Vagina (tissue), 2 donors: ENCODE measurements at places on chromosomes 16 and 17. TPM values are rescaled to one million over a fixed set of nuclear protein-coding genes. Genes with fewer than 3 reads are reported as not detected.

- no peak for DNase-seq
Measured at GRCh38 chr16:67673712-67674580, 7.3 kb downstream of the C16orf86 start.

DNA sequence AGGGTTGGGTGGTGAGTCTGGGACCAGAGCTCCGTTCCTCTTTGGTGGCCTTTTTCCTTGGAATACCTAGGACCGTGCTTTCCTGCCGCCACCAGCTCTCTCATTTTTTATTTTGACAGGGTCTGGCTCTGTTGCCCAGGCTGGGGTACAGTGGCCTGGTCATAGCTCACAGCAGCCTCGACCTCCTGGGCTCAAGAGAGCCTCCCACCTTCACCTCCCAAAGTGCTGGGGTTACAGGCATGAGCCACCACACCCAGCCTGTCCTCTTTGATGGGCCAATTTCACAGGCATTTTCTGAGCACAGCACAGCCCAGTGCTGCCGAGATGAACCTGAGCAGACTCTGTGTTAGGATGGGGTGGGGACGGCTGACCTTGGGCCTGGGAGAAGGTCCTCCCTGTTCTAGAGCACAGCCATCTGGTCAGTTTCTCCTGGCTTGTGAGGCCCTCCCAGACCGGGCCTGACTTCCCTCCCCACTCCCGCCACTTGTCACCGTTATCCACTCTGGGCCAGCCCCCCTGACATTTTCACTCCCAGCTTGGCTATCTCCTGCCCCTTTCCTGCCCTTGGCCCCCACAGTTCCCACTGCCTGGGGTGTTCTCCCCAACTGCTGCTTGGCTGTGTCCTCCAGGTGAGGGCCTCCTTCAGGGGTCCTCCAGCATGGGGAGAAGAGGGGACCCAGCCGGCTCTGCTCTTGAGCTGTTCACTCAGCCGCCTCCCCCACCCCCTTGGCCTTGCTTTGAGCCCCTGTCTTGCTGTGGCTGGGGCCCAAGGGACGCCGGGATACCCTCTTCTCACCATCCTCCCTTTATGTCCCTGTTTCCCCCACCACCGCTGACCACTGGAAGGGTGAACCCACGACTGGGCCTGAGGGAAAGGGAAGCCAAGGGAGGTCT lies 5.0 kb downstream of the ADCY7 start:
- DNase-seq, result no peak

- no peak for DNase-seq
Measured at GRCh38 chr16:28496844-28497243, 2.4 kb downstream of the APOBR start.

GRCh38 chr17:49637050-49637449 lies 40.8 kb downstream of the SPOP start:
- no peak for DNase-seq

GRCh38 chr17:2123375-2124251 lies 68.7 kb downstream of the HIC1 start:
- no peak for DNase-seq

DNA sequence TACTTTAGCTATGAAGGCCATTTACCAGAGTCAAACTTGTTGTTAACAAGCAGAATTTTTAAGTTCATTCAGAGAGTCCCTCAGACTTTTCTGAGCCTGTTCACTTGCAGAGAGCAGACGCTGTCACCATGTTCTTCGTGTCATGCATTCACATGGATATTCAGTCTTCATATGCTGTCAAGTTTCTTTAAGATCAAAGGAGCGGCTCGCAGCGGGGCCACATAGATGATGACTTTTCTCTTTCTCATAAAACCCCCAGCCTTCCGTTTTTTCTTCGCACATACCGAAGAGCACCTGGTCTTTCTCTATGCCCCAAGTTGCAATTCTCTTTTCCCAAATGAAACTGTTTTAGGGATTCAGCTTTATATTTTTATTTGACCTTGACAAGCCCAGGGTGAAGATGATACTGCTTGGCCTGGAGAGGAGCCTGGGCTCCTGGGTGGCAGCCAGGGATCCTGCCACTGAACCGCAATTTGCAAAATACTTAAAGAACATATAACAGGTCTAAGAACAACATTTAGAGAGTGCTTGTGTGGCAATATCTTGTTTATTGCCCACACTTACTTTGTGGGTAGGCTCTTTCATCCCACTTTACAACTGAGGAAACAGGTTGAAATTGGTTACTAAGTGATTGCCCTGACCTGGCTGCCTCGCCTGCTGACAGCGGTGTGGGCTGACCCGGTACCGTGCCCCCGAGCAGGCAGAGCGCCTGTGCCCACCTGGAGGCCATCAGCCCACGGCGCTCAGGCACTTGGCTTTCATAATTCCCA lies 22.9 kb downstream of the SEC14L1 start:
- DNase-seq, result no peak

DNA sequence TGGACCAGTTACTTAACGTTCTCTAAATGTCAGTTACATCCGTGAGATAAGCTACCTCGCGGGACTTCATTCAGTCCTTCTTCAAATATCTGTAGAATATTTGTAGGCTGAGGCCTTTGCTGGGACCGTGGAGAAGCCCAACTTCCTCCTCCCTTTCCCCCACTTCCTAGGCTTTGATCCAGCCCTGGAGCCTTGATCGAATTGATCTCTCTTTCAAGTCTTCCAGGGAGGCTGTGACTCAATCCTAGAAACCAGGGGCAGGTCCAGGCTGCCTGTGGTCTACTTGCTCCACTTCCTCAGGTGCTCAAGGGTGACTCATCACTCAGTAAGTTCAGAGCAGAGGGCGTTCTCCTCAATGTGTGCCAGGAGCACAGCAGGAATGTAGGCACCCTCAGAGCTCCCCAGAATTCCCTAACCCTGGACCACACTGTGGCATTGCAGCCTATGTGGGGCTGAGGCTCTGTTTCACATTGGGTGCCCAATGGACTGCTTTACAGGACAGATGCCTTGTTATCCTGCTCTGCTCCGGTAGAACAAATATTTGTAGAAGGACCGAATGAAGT lies 11.2 kb upstream of the CEP20 start:
- no peak for DNase-seq

GRCh38 chr17:73782231-73782630 lies 138.0 kb upstream of the SDK2 start:
- DNase-seq, result no peak

- DNase-seq, result no peak
Measured at GRCh38 chr16:30948667-30949649, at the start of gene ORAI3. ORAI3 (plus strand) TSS chr16:30949068; CDS start chr16:30949290, 222 bp downstream.

- no peak for DNase-seq
Measured at GRCh38 chr17:57375770-57376225, 119.5 kb downstream of the MSI2 start.

DNA sequence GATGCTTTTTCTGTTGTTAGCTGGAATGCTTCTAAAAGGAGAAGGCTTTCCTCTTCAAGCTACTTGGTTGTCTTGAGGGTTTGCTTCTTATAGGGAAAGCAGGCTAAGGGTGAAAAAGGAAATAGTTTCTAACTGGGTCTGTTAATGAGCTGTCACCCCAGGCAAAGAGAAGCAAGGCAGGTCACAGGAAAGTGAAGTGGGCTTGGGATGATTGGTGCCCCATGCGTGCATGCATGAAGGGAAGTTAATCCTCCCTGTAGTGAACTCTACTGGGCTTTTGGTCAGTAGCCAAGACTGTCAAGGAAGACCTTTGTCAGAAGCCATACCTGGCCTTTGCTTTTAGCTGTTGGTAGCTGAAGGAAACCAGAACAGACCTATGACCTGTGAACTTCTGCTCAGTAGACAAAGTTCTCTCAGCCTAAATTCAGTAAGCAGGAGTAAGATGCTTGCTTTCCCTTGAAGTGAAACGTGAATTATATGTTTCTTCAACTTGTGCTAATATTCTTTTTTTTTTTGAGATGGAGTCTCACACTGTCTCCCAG lies 16.5 kb downstream of the TENT4B start:
- no peak for DNase-seq

DNA sequence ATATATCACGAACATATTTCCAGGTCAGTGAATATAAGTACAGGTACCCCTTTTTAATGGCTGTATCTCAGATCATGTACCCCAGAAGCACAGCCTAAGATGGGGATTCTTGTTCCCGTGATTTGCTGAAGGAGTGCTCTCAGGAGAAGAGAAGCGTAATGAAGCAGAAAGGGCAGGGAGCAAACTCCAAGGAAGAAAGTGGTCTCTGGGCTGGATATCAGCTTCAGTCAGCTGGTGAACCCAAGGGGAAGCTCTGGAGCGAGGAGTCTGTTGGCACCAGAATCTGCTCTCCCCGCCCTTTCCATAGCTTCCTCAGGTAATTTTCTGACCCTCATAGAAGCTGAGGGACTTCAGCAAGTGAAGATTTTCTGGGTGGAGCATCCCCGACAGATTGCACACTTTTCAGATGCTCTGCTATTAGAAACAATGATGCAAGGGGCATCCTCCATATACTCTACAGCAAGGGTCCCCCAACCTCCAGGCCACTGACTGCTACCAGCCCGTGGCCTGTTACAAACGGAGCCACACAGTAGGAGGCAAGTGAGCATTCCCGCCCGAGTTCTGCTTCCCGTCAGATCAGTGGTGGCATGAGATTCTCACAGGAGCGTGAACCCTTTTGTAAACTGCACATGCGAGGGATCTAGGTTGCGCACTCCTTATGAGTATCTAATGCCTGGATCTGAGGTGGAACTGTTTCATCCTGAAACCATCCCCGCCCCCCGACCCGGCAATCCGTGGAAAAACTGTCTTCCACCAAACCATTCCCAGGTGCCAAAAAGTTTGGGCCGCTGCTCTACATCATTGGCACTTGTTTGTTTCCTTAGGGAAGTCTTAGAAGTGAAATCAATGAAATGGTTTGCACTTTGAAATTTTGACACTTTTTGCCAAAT lies 4.4 kb downstream of the FAHD1 start:
- DNase-seq, result no peak

GRCh38 chr17:66753126-66753920 lies 81.6 kb upstream of the CACNG5 start:
- DNase-seq, result no peak

GRCh38 chr16:12582696-12583095 lies 221.0 kb downstream of the CPPED1 start:
- no peak for DNase-seq

- no peak for DNase-seq
Measured at GRCh38 chr16:30018731-30019158, 4.3 kb upstream of the C16orf92 start.

DNA sequence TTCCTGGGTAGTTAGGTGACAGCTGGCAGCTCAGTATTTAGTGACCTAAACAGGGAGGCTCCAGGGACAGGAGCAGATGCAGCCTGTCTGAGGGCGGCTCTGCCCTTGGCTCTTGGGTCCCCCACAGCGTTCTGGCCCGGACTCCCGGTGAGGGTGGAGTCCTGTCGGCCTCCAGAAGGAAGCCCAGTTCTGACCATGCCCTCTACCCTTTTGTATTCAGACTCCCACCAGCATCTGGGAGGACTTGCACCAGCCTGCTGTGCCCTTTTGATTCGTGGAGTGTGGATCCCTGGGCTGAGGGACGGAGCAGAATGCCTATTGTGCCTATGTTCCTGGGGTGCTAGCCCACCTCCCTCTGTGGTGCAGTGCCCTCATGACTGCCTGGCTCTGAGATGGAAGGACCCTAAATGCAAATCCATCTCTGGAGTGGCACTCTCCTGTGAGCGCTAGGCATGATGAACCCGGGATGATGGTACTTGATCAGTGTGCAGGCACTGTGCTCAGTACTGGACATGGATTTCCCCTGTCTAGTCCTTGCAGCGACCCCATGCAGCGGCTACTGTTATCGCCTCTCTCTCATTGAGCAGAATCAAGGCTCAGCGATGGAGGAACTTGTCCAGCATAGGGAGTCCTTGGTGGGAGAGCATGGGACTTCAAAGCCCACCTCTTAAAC lies 123.1 kb downstream of the SNX29 start:
- DNase-seq, result no peak

DNA sequence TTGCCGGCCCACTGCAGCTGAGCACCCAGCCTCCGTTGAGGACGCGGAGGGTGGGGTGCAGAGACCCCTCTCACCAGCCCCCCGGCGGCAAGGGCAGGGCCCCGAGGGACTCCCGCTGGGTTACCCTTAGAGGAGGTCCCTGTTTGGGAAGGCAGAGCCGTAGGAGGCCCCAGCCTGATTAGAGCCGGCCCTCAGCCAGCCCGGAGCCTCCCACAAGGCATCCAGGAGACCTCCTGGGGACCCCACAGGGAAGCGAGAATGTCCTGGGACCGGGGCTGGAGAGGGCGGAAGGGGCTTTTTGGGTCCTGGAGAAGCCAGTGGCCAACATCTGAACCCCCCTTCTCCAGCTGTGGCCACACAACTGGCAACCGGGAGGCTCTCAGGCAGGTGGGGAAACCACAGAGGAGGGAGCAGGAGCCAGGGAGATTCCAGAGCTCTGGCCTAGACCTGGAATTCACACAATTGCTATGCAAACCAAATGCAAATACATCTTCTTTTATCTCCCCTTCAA lies 21.7 kb upstream of the SP6 start:
- no peak for DNase-seq

- DNase-seq, result no peak
Measured at GRCh38 chr16:86376837-86377236, 133.5 kb upstream of the FOXF1 start.

GRCh38 chr17:11551442-11551841 lies 46.8 kb upstream of the DNAH9 start:
- DNase-seq, result no peak

DNA sequence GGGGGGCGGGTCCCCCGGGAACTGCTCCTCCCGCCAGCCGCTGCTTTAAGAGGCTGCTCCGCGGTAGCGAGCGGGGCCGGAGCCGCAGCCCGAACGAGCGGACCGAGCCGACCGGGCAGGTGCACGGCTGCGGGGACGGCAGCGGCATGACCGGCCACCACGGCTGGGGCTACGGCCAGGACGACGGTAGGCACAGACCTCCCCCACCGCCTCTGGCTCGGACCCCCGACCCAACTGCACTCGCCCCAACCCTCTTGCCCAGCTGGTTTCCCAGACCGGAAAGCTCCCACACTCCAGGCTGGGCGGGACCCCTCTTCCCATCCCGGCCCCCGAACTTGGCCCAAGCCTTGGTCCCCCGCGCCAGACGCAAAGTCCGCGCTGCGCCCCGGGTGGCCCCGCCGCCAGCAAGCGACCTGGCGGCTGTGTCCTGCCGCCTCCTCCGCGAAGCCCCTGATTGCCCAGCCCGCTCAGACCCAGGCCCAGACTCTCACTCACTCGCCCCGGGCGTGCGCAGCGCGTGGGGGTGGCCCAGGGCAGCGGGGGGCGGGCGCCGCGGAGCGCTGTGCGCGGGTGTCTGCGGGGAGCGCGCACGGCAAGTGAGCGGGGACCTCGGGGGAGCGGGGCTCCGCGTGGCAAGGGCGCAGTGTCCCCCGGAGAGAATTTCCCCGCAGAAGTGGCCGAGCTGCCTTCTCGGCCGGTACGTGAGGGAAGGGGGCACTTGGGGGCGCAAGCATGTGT lies at the start of gene CA7:
Gene CA7, plus strand, starts transcription at position 73 of the 738 bp plus-strand sequence. Its CDS starts 74 bp downstream, at position 147.
- no peak for DNase-seq

MPO gene
- total RNA-seq, result not detected

CTCF gene
- total RNA-seq, result 43.2 TPM

KRTAP2-1 gene
- total RNA-seq, result not detected

GALNS gene
- total RNA-seq, result 61.4 TPM

KLHL36 gene
- total RNA-seq, result 39.3 TPM

PRRT2 gene
- 20.4 TPM for total RNA-seq

CRYM gene
- total RNA-seq, result 3.9 TPM

ADGRG1 gene
- total RNA-seq, result 97.7 TPM

LPO gene
- total RNA-seq, result not detected

PIMREG gene
- 0.74 TPM for total RNA-seq

TBC1D3G gene
- total RNA-seq, result not detected
